ENCODE measurements at places on chromosomes 2 and 18.

DNA sequence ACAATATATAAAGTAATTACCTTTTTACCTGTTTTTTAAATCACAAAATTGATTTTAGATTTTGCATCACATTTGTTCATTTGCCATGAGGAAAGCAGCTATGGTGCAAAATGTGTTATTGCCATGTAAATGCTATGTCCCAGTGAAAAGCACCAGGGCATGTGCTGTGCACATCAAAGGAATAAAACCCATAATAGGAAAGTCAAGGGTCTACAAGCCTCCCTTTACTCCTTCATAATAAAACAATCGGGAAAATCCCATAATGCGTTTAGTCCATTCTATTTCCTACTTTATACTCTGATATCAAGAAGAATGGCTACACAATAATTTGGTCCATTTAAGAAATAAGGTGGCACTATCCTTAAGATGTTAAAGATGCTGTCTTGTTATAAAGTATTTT lies 53.0 kb downstream of the KLF7 start:
- DNase-seq, result no peak

GRCh38 chr2:230209422-230210051 lies 10.2 kb downstream of the SP110 start:
- no peak for DNase-seq

- no peak for DNase-seq
These were observed 93.2 kb downstream of the UNC80 start for GRCh38 chr2:209864716-209865295.

GRCh38 chr2:211867845-211868451 lies 670.7 kb downstream of the ERBB4 start:
- no peak for DNase-seq
